ENCODE measurements at places on chromosomes 3 and 15.

DNA sequence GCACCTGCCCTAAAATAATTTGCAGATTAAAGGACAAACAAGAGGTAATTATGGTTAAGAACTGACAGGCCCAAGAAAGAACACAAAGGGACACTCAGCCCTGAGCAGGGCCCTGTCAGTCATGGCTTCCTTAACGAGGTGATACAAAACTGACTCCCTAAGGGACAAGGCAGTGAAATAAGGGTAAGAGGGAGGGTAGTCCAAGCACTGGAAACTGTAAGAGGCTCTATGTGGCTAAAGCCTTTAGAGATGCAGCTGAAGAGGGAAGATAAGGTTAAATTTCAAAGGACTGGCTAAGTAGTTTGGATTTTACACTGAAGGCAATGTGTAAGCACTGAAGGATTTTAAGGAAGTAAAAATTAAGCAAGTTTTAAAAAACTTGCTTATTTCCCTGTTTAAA lies 3.9 kb downstream of the ATR start:
- DNase-seq = no peak

DNA sequence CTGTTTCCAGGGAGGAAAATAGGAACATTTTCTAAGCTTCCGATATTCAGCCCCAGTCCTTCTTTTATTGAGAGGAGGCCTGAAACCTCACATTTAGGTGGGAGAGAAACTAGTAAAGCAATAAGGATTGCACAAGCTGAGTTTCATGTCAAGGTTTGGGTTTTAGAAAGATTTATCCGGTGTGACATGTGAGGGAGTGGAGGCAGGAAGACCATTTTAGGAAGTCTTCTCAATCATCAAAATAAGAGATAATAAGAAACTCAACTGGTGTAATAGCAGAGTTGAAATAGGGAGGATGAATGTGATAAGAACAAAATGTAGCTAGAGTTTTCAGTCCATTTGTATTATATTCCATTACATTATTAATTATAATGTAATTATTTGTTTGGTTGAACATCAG lies 27.7 kb upstream of the CLDN16 start:
- DNase-seq = no peak

DNA sequence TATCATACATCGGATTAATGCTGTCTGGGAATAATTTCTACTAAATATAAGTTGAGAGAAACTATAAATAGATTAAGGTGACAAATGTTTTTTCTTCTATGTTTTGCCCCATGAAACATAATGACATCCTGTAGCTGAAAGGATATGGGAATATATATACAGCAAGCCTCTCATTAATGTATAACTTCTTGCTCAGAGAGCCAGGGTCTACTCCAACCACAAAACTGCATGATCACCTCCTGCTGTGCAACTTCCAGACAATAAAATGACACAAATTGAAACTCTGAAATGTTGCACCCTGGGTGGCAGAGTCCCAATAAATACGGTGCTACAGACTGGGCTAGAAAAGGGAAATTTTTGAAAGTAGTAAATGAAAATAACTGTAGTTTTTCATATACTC lies 571.9 kb upstream of the CBLB start:
- no peak for DNase-seq

DNA sequence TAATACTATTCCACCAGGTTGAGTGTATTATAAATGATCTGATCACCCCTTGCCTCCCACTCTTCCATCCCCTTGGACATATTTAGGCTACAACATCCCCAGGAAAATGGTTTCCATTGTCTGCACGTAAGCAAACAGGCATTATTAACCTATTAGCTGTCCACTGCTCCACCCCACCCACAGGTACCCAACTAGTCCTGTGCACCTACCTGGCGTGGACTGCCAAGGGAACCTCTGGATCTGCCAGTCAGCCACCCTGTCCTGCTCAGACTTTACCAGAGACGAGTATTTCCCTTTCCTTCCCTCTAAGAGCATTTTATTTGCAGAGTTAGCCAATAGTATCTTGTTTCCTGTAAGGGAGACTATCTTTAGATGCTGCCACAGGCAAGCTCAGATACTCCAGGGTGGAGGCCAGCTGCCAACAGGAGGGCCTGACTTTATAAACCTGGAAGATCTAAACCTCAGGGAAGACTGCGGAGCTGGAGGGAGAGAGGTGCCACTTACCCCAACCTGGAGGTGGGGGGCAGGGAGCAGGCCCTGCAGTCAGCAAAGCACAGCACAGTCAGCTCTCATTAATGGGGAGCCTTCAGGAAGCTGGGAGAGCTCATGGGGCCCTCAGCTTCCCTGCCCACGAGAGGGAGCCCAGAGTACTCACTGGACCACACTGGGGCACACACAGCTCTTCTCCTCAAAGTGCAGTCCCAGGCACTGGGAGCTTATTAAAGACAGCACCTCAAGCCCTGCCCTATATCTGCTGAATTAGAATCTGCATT lies at the start of gene CX3CR1:
CX3CR1 (minus strand) TSS at position 292 of the 773 bp plus-strand sequence. CDS start 13,527 bp downstream, outside the sequence.
- DNase-seq = no peak

DNA sequence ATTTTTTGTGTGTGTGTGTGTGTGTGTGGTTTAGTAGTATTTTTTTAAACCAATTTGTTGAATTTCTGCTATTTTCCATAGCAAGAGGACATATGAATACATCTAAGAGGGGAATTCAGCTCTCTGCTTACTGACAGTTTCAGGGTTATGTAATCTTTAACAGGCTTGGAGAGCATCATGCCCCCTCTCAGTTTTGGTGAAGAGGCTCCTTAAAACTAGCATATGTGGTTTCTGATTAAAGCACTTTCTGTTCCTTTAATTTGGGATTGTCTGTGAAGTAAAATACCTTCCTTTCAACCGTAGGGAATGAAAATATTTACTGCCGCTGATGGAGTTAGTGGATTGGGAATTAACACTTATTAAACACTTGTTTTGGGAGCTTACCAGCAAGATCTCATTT lies 19.4 kb upstream of the NFKBIZ start:
- no peak for DNase-seq

- DNase-seq = no peak
These were observed 89.5 kb downstream of the SMARCC1 start for GRCh38 chr3:47692158-47692557.

DNA sequence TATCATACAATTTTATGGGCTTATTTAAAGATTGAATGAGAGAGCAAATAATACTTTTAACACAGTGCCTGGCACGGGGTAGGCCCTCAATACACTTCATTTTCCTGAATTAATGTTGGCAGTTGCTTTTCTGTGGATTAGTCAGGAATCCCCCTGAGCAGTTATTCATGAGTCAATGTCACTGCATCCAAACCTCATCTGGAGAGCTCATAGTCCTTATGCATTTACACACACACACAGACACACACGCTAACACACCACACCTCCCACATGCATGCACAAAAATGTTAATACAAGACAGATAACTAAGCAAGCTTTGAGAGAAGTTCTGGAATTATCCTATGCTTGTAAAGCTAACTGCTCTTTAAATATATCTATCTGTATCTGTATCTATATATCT lies 34.0 kb upstream of the TNFAIP8L3 start:
- DNase-seq = no peak

DNA sequence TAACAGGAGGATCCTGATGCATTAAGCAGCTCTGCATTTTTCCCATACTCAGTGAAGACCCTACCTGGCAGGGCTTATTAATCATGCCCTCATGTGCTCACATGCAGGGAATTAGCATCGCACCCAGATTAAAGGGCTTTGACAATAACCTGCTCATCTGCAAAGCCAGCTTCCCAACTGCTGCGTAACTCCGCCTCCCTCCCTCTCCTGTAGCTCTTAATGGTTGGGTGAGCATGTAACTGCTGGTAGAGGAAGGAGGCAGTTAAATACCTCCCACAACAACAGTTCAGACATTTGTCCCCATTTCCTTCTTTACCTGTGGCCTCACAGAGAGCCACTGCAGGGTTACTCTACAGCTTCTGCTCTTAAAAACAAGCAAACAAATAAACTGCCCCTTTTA lies 203.6 kb upstream of the WNT5A start:
- DNase-seq = no peak

DNA sequence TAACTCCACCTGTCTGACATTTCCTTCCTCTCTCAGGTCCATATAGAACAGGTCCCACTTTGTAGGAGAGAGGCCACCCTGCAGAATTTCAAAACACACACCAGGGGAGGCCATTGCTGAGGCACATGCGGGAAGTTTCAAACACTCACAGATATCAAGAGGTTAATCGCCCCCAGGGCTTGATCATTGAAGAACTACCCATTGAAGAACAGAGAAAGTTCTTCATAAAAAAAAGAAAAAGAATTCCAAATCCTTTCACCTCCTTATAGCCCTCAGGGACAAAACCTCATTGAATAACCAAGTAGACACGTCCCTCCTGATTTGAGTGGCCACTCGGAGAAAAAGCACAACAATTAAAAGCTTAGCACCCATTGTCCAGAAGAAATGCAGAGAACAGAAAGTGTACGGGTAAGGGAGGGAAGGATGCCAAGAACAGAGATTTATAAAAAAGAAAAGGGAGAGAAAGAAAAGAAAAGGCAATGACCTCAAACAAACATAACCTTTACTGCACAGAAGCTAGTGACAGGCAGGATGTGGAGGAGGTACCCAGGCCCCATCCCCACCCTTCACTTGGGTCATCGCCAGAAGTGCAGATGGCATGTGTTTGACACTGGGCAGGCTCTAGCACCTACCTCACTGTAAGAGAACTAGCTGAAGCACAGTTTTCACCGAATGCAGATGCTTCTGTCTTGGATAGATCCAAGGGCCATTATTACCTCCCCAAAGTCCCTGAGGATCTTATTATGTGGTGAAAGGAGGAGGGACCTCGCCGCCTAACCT lies 112.3 kb upstream of the HES1 start:
- DNase-seq = peak; percentile 73

GRCh38 chr15:67571648-67572415 lies 29.3 kb downstream of the MAP2K5 start:
- no peak for DNase-seq

DNA sequence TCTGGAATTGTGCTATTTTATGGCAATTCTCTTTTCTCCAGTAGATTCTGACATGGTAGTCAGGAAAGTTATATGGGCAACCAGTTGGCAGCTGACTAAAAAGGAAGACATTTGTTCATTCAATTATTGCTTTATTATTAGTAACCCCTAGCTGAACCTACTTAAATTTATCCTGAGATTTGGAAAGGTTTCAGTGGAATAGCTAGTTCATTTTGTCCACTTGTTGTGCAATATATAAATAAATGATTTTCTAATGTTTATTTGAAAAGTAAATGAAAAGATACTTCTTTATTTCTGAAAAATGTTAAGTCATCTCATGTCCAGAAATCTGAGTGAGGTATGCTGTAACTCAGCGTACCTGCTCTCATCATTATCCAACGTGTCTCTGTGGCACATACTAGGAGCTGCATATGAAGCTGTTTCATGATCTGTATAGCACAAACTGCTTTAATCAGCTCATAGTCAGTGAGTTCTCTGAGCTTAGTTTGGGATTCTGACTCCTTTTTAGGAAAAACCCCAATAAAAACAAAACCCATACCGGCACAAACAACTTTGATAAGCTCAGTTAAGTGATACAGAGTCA lies 35.9 kb downstream of the RARB start:
- no peak for DNase-seq

- DNase-seq = no peak
These were observed 330.1 kb downstream of the SOX2 start for GRCh38 chr3:182041668-182042291.

DNA sequence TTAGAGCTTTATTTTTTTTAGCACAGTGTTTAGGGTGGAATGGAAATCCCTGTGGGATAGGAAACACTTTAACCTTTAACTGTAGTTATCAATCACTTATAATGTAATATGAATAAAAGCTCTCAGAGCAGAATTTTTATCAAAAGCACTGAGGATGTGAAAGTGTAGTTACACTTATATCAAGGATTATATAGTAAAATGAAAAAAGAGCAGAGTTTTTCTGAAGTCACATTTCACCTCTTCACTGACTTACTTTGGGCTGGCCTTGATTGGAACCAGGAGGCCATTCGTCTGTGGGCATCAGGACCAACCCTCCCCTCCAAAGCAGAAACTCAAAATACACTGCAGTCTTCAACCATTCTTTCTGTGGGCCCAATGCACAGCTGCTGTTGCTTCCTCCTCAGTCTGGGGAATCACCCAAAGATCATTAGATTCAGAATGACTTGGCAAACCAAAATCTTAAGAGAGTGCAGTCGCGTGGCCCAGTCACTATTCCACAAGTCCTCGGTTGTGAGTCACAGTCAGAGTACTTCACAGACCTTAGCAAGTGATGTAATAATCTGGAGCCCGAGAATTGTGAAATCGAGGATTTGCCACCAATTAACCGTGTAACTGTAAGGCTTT lies 132.6 kb upstream of the COL8A1 start:
- DNase-seq = no peak

GRCh38 chr3:162704799-162705385 lies 1208.3 kb downstream of the OTOL1 start:
- no peak for DNase-seq

- no peak for DNase-seq
These were observed 136.1 kb upstream of the UBE2E1 start for GRCh38 chr3:23669541-23670255.

DNA sequence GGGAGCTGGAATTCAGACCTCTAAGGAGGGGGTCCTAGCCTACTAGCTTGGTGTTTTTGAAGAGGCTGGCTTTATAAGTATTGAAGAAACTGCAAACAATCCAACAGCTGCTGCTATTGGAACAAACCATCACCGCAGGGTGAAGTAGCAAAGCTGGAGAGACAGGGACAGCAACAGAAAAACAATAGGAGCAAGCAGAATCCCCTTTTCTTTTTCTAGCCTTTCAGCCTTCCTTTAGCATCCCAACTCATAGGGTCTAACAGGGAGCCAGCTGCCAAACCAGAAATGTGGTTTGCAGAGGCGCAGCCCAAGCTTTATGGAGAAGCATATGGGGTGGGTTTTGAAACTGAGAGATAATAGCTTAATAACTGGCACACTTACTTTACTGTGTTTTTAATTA lies 106.2 kb upstream of the CHMP2B start:
- DNase-seq = no peak

DNA sequence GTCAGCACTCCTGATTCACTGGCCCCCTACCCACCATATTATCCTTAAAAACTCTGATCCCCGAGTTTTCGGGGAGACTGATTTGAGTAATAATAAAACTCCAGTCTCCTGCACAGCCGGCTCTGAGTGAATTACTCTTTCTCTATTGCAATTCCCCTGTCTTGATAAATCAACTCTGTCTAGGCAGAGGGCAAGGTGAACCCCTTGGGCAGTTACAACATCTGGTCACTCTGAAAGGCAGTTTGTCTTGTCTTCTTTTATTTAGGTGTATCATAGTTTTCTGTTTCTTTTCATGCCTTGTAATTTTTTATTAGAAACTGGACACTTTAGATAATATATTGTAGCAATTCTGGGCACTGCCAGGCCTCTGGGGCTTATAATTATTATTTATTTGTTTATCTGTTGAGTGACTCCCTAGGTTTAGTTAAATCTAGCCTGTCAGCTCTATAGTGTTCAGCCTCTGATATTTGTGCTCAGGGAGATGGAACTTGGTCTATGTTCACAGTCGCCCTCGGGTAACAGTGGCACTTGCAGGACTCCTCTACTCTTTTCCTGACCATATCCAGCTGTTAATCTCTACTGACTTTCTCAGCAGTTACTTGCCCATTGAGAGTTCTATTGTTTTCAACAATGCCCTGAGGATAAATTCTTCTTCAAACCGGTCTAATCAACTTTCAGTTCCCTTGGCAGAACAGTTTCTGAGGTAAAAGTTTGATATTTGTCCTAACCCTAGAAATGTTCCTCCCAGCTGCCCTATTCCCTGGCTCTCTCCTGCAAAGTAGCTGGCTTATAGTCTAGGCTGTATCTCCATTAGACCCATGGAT lies 15.5 kb upstream of the PLAAT1 start:
- DNase-seq = no peak

GRCh38 chr3:47536967-47537366 lies 23.5 kb upstream of the ELP6 start:
- DNase-seq = no peak

- DNase-seq = no peak
These were observed 61.6 kb upstream of the RYK start for GRCh38 chr3:134312072-134312872.
